ENCODE measurements at places on chromosomes 3 and 15.

GRCh38 chr15:40290918-40291574 lies 8.2 kb upstream of the ANKRD63 start:
- DNase-seq: no peak

DNA sequence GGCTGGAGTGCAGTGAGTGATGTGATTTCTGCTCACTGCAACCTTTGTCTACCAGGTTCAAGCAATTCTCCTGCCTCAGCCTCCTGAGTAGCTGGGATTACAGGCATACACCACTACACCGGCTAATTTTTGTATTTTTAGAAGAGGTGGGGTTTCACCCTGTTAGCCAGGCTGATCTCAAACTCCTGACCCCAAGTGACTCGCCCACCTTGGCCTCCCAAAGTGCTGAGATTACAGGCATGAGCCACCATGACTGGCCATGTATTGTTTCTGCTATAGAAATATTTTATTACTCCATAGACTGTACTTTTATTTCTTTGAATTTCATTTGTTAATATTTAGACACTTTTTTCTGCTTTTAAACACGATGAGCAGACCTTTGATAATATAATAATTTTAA lies 60.4 kb downstream of the GTF2E1 start:
- no peak for DNase-seq

DNA sequence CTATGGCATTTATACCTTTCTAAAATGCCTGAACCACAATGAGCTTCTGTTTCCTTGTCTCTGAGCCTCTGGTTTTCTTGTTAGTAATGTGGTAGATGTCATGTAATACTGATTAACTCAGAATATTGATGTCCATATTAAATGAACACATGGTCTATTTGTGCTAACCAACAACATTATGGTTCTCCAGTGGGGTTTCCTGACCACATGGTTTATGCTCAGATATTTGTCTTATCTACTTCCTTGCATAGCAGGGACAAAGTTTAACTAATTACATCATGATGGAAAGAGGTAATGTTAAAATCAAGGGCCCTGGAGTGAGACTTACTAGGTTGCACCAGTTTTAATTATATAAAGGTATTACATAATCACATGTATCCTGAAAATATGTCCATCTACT lies 62.6 kb upstream of the SCN10A start:
- DNase-seq: no peak

GRCh38 chr15:37001417-37001816 lies 98.9 kb downstream of the MEIS2 start:
- no peak for DNase-seq

GRCh38 chr15:28957606-28958498 lies 72.1 kb downstream of the APBA2 start:
- DNase-seq: no peak

DNA sequence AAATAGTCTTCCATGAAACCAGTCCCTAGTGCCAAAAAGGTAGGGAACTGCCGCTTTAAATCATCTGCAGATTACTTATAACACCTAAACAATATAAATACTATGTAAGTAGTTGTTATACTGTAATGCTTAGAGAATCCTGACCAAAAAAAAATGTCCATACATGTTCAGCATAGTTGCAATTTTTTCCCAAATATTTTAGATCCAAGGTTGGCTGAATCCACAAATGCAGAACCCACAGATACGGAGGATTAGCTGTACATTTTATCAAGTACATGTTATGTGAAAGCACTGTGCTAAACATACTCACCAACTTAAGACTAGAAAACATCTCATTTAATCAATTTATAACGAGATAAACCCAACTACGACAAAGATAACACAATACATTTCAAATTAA lies 9.3 kb downstream of the MSL2 start:
- no peak for DNase-seq

- DNase-seq: peak; percentile 19
Observed at GRCh38 chr3:142445816-142446254, 2.0 kb downstream of the XRN1 start.

DNA sequence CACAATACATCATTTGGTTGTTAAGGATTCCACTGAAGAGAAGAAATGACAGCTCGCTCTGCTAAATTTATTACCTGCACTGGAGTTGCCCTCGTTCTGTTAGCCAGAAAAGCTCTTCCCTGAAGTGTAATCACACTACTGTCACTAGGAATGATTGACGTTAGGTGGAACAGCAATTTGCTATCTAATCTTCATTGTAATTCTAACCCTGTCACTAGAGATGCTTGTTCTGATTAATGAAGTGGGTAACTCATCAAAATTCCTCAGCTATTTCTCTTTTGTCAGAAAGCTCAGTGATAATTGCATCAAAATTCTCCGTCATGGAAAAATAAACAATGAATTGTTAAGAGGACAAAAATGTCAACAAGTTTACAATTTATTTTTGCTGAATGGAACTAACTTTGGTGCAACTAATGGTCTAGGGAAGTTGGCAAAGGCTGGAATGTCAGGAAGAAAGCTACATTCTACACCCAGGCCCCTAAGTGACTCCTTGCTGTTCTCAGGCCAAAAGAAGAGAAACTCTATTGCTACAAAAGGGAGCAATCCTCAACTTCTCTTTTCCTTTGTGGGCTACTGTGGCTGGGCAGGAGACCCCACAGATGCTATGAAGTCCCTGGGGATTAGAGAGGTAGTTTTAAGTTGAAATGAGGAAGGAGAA lies 34.1 kb downstream of the CCDC191 start:
- DNase-seq: no peak

GRCh38 chr3:24401090-24401810 lies 93.4 kb downstream of the THRB start:
- no peak for DNase-seq
